Amniotic epithelial cell (primary cell): ENCODE measurements at places on chromosomes 5 and 9.

DNA sequence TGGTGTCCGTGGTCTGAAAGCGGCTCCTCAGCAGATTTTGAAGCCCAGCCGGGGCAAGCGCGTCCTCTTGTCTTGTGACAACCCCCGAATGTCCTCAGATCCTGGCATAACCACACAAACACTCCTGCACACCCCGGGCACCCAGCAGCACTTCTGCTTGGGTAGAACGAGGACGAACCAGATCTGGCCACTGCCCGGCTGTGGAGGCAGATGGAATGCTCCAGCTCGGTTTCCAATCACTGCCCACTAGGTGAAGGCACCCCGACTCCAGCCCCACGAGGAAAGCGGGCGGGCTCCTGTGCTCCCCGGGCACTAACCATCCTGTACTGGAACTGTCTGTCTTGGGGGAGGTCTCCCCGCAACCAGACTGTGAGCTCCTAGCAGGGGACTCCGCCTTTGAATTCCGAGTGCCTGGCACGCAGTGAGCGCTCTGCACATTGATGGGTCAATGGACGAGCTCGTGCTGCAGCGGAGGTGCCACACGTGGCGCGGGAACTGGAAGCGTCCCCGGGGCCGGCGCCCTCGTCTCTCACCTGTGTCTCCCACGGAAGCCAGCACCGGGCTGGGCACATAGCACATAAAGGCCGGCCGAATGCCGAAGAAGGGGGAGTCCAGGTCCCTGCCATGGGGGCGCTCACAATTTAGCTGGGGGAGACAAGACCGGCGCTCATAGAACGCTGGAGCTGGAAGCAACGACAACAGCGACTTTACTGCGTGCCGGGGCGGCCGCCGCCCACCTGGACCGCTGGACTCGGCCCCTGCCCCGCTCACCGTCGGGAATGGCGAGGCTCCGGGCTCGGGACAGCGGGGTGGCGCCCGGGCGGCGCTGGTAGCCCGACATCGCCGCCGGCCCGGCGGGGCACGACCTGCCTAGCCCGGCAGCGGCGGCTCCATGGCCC, 608 bp downstream of the ENTR1 start:
- peak; percentile 45 for DNase-seq

GRCh38 chr5:307306-307705, 14.2 kb upstream of the AHRR start:
- no peak for DNase-seq

DNA sequence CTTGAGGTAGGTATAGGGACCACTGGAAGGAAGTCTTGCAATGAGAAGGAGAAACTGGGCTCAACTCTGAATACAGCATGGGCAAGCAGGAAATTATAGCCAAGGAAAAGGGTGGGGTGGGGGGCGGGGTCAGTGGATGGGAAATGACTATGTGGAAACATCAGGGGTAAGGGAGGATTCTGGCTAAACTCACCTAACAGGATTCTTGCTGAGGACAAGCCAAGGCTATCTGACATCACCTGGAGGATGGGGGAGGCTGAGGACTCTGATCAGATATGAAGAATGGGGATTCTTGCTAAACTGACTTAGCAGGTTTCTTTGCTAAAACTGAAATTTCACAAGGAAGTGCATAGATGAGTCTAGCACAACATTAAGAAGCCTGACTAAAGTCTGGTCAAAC, 40.8 kb downstream of the CTSL start:
- DNase-seq: no peak

DNA sequence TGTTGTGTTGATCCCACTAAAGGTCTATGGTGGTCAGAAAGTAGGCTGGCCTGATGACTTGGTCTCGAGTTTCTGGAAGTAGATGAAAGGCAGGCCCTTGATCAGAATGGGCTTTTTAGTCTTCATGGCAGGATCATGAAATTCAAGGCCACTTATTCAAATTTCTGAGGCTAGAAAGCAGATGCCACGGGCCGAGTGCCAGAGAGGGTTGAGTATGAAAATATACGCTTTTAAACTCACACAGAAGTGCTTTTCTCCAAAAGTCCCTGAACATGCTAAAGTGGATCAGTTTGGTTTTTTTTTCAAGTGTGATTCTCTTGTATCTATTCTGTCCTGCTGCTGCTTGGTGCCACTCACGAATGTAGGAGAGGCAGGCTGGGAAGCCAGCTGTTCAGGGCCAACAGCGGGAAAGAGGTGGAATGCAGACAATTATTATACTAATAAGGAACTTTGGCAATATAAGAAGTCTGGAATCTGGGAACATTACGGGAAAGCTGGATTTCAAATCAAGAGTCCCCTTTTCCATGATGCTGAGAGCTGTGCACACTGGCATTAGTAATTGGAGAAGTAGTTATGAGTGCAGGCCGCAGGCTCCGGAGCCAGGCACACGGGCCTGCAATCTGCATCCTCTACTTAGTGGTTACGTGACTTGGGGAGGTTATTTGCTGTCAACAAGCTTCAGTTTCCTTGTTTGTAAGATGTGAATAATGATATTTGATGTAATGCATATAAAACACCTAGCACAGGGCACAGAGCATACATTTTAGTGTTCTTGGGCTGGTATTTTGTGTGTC, 95.8 kb downstream of the LMNB1 start:
- no peak for DNase-seq

GRCh38 chr5:159031513-159031912, 68.2 kb downstream of the EBF1 start:
- DNase-seq: no peak
